A549 treated with dexamethasone at 1 μM for 4 hours (cell line): ENCODE measurements at places on chromosomes 12 and 14. TPM values are rescaled to one million over a fixed set of nuclear protein-coding genes. Genes with fewer than 3 reads are reported as not detected.

The CATSPERB gene
- total RNA-seq = not detected in 5 replicates

The GRIP1 gene
- 1.0 to 4.3 TPM (median 2.1 TPM) in 5 replicates for total RNA-seq

The SLC25A21 gene
- total RNA-seq = 0.53 to 1.3 TPM (median 0.89 TPM) in 5 replicates

The SIRT4 gene
- total RNA-seq = 0.57 to 1.0 TPM (median 0.65 TPM) in 5 replicates

The LRTM2 gene
- 0.05 to 0.15 TPM (median 0.06 TPM) in 3 of 5 replicates, not detected in the others for total RNA-seq

The TEAD4 gene
- total RNA-seq = 40.2 to 50.7 TPM (median 46.1 TPM) in 5 replicates

The PKP2 gene
- 9.0 to 10.9 TPM (median 9.3 TPM) in 5 replicates for total RNA-seq
